RPMI8226 (cell line): ENCODE measurements at places on chromosomes 12 and 14.
A peak's percentile ranks its signal among the peaks of the same experiment; 100 is the strongest.

- DNase-seq, result no peak
These were observed 33.1 kb downstream of the TDP1 start for GRCh38 chr14:89988787-89989186.

- no peak for DNase-seq
These were observed 2.9 kb downstream of the PRMT5 start for GRCh38 chr14:22926316-22926715.

- no peak for DNase-seq
These were observed 30.0 kb downstream of the NUMB start for GRCh38 chr14:73428353-73428824.

- DNase-seq, result no peak
These were observed 861.1 kb downstream of the GALC start for GRCh38 chr14:87131879-87132278.

DNA sequence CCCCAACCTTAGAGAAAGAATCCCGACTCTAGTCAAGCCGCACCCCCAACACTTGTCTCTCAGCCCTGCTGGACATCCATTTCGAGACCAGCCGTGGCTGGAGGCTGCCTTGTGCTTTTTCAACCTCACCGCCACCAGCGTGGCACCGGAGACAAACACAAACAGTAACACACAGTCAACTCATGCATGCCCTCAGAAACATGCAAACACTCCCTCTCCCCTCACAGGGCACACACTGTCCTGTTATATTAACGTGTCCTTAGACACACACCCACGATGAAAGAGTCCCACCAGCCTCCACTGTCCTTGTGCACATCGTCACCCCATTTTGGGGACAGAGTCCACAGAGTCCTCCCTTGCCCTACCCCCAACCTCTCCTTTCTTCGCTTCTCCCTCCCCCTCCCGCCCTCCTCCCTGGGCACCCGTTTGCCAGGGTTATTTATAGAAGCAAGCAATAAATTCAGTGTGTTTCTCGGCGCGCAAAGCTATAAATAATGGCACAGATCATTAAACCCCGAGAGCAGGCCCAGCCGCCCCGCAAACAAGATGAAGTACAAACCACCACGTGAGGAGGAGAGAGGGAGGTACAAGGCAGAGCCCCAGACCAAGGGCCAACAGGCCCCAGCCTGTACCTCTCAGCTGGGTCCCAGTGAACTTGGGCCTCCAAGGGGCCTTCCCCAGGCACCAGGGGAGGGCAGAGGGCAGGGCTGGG lies 27.9 kb downstream of the SMUG1 start:
- no peak for DNase-seq

DNA sequence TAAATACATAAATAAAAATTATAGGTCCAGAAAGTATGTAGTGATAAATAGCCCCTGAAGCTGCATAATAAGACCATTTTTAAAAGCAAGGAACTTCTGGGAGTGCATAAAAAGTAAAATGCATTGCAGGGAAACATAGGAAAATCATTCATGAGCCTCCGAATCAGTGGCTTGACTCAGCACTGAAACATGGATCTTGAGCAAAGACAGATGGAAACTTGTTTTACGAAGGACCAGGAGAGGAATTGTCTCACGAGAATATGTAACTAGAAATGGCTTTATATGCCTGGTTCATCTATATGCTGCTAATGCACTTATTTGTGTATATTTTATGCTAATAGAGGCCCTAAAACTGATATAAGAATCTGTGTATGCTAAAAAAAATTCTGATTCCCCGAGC lies 14.7 kb downstream of the TMEM30B start:
- no peak for DNase-seq

- no peak for DNase-seq
These were observed 22.9 kb downstream of the CPSF2 start for GRCh38 chr14:92144708-92145107.

GRCh38 chr14:104865081-104865630 lies at the start of gene CEP170B:
Gene CEP170B, plus strand, starts transcription at chr14:104865268. Its CDS starts 3,183 bp downstream, at chr14:104868451.
- peak; percentile 59 for DNase-seq

- DNase-seq, result no peak
These were observed 606 bp downstream of the CINP start for GRCh38 chr14:102362084-102362483.

- DNase-seq, result no peak
These were observed 59.5 kb downstream of the ARID2 start for GRCh38 chr12:45789025-45789424.

DNA sequence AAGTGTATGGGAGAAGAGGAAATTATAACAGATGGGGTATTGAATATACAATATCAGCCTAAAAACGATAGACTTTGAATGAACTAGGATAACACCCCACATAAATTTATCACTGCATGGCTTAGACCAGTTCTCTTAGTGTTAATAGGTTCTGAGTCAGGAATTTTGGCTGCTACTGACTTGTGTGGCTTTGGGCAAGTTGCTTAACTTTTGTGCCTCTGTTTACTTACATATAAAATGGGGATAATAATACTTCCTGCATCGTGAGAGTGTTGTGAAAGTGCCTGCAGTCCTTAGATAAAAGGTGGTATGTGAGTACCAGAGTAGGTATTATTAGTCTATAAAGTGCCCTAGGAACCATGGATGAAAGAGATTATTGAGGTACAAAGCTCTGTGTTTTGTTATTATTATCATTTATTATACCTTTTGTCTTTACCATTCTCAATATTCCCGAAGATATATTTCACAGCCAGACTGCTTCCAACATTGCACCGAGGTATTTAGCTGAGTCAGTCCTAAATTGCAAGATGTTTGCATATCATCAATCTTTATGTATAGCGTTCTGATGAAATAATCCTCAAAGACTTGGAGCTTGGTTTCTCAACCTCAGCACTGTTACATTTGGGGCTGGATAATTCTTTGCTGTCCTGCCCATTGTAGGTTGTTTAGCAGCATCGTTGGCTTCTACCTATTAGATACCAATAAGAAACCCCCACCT lies 2.3 kb upstream of the PAWR start:
- no peak for DNase-seq

DNA sequence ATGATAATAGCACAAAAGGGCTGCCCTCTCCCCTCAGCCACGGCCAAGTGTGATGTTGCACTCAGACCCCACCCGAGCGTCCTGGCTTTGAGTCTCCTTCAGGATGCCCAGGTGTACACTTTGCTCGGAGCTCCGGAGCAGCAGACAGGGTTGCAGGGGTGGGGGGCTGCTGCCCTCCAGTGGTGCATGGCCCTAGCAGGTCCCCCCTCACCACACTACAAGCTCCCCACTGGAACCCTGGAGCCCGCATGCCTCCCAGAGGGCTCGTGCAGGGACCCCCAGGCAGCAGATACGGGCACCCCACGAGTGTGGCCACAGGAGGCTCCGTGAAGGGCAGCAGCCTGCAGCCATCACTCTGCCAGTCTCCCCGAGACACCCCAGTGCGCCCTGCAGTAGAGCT lies 69.9 kb upstream of the C14orf180 start:
- no peak for DNase-seq

DNA sequence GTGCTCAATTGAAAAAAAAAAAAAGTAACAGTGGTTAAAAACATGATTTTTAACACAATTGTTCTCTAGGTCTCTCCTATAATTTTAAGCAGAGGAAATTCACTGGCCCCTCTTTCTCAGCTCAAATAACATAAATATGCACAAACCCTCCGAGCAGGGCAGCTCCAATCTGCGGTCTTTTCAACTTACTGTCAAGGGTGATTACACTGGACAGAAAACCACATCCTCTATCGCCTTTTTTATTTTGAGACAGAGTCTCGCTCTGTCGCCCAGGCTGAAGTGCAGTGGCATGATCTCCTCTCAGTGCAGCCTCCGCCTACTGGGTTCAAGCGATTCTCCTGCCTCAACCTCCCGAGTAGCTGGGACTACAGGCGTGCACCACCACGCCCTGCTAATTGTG lies 16.5 kb upstream of the GABARAPL1 start:
- DNase-seq, result no peak

- no peak for DNase-seq
These were observed at the start of gene SLCO1B3 for GRCh38 chr12:20810487-20810886. Gene SLCO1B3, plus strand, starts transcription at chr12:20810705. Its CDS starts 5,034 bp downstream, at chr12:20815739.

GRCh38 chr12:113385282-113385882 lies 18.3 kb downstream of the SDS start:
- DNase-seq, result no peak

DNA sequence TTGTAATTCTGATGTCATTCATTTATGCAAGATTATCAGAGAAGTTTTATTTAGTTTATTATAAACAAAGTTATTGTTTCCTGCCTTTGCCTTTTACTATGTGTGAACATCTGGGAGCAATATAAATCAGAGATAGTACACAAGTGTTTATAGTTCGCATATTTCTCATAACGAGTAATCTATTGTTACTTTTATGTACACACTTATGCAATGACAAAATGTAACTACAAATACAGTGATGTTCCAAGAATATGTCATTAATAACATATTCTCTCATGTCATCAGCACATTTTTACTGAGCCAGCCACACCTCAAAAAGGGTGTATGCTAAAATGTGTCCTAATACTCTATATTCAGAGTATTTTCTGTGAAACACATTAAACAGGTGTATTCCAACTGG lies 243.2 kb downstream of the ALX1 start:
- no peak for DNase-seq

GRCh38 chr14:102285106-102285505 lies 19.9 kb downstream of the MOK start:
- DNase-seq, result no peak

- DNase-seq, result no peak
These were observed 26.2 kb upstream of the YY1 start for GRCh38 chr14:100212476-100213333.

DNA sequence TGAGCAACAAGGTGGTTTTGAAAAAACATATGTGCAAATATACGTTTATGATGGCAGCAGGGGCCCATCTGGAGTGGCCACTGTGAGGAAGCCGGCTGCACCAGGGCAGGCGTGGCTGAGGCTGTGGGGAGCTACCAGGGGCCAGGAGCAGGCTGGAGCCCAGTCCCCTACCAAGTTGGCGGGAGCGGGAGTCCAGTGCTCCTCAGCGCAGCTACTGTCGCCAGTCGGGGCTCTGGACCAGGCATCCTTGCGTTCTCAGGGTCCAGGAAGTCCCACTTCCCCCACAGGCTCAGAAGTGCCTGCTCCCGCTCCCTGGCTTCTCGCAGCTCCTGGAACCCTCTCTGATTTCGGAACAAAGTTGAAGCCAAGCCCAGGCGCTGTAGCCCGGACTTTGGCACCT lies 1377.5 kb upstream of the FLRT2 start:
- no peak for DNase-seq

DNA sequence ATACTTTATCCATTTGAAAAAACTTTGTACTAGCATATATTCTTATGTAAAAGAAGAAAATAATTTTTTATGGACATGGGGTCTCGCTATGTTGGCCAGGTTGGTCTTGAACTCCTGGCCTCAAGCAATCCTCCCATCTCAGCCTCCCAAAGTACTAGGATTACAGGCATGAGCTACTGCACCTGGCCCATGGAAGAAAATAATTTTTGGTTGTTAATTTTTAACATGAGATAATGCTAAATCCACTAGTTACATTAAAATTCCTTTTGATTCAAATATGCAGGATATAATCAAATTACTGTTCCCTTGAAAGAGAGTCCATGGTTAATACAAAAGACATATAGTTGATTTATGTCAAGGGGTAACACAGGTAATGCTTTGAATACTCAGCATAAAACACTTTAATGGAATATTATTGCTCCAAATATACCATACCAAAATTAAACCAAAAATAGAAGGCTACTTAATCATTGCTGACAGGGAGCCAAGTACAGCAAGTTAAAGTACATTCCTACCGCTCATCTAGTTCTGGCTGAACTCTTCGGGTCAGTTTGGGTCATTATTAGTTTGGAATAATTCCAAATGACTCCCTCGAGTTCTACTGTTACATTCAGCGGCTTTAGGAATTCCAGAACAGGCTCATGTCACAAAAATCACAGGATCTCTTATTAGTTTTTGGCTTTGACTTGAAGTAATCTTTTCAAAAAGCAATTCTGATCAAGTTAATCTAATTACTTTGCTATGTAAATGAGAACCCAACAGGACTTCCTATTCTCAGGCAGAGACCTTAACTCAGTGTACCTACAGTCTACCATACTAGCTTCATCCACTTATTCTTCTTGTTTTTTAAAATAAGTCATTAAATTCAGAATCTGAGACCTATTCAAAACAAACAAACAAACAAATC lies 6.1 kb downstream of the SOS2 start:
- no peak for DNase-seq

GRCh38 chr14:61025251-61026223 lies 44.5 kb downstream of the SLC38A6 start:
- DNase-seq, result peak; percentile 58

DNA sequence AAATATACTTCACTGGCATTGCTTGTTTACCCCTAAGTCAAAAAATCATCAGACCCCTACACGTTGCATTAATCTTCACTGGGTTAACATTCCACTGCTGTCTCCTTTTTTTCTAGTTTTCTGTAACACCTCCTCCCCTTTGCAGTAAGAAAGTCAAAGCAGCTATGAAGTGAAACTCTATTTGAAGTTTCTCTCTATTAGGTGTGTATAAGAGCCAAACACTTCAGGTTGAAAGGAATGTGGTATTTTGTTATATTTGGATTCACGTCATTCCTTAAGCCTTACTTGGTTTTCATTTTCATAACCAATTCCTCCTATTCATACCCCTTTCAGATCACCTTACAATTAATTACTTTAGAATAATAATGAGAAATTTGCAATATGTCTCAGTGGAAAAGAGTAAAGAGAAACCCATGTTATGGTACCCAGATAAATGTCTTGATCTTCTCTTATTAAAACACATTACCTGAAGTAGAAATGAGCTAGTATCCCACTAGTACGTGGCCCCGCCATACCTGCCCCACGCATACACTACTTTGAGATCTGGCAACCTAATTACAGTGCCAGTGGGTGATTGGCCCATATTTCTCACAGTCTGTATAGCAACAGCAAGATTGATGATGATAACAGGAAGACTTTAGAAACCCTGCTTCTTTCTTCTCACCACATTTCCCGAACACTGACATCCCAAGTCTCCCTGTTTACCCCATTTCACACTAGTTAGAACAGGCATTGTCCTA lies 236.4 kb upstream of the RGS6 start:
- DNase-seq, result no peak

GRCh38 chr14:33776871-33777270 lies 174.0 kb downstream of the EGLN3 start:
- DNase-seq, result no peak

- no peak for DNase-seq
These were observed 50.2 kb downstream of the TRAFD1 start for GRCh38 chr12:112175361-112176155.

GRCh38 chr12:99549196-99549595 lies 98.4 kb upstream of the GARIN6 start:
- DNase-seq, result no peak

DNA sequence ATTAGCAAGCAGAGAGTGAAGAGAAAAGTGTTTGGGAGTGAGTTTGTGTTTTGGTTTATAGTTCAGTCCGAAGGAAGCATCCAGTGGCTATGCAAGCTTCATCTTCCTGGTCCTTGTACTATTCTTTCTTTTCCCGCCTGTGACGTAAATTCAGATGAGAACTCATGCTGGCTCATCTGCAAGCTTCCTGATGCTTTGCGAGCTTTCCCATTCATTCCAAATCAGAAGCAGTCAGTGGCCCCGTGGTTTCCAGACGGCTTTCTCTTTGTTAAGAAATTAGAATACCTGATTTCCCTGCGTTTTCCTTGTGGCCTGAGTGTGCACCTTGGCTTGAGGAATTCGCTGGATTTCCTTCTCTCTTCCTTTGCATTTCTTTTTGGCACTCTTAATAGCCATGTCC lies 89.5 kb downstream of the TESC start:
- DNase-seq, result no peak

GRCh38 chr12:110745542-110746284 lies 3.0 kb upstream of the PPP1CC start:
- peak; percentile 20 for DNase-seq
